ENCODE measurements at places on chromosomes 5 and 9. TPM values are rescaled to one million over a fixed set of nuclear protein-coding genes. Genes with fewer than 3 reads are reported as not detected.

- no peak for DNase-seq
Measured at GRCh38 chr9:117779760-117780159, 75.6 kb downstream of the TLR4 start.

- DNase-seq: no peak
Measured at GRCh38 chr9:95791695-95792094, 83.8 kb upstream of the ERCC6L2 start.

DNA sequence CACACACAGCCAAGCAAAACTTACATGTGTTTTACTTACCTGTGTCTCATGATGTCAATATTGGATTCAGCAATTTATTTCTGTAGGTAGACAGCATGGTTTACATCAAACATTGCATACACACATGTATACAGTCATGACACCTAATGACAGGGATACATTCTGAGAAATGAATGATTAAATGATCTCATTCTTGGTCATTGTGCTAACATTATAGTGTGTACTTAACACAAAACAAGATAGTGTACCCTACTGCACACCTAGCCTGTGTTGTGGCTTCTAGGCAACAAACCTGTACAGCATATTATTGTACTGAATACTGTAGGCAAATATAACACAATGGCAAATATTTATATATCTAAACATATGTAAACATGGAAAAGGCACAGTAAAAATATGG, 28.0 kb downstream of the ISOC1 start:
- DNase-seq: no peak

- DNase-seq: no peak
Measured at GRCh38 chr9:114034661-114035062, 43.4 kb downstream of the AMBP start.

- DNase-seq: no peak
Measured at GRCh38 chr5:54717870-54718269, 200.3 kb downstream of the SNX18 start.

DNA sequence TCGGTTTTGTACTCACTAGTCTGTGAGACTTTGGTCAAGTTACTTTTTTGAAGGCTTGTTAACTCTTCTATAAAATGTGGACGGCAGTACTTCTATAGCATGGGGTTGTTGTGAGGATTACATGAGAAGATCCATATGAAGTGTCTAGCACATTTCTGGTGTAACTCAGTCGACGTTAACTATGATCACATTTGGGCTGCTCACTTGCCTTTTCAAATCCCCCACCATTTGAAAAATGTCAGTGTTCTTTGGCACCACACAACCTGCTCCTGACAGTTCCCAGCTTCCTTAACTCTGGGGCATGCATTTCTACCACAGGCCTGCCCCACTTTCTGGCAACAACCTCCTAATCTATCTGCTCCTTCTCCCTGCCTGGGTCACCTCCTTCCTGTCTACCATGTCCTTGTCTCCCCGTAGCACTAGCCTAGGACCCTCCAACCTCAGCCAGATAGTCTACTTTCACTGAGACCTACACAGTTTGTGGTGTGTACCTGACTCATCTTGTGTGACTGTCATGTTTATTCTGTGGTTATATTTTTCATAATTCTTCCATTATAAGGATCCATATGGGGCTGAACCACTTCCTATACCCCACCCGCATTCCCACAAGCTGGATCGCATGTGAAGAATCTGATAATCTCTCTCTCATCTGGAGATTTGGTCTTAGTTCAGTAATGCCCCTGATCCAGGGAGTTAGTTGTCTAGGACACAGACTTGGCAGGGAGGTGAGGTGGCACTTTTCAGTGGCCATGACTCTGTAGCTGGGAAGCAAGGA, 30.2 kb upstream of the BASP1 start:
- DNase-seq: no peak

GRCh38 chr5:41636605-41637004, 126.2 kb upstream of the PLCXD3 start:
- DNase-seq: no peak

- DNase-seq: no peak
Measured at GRCh38 chr5:94057217-94057616, 315.8 kb upstream of the POU5F2 start.

DNA sequence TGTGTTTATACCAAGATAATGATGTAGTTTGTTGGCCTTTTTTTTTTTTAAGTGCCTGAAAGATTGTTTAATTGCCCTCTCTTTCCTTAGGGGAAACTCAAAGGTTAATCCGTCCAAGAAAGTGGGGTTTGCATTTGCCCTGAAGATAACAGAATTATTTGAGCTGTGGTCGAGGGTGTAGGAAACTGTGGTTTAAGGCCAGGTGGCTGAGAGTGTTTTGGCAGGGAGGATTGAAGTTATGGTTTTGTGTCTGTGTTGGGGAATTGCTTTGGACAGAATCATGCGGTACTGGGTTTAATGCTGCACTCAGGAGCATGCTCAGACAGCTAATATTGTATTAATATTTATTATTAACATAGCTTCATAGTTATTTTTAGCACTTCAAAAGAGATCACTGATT, 509.8 kb downstream of the EBF1 start:
- no peak for DNase-seq

DNA sequence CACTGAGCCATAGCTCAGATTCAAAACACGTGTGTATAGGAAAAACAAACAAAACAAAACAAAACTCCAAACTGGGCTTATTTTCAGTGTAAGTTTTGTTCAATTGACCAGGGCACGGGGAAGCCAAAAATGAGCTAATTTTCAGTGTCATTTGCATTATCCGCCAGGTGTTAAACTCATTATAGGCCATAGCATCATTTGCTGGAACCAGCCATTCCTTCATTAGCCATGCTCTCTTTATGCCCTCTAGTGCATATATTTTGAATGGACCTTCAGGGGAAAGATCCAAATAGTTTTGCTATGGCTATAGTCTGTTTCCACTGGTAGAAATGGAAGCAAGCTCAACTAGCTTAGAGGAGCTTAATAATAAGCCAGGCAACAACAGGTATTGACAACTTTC, 1205.2 kb upstream of the DMAC1 start:
- no peak for DNase-seq

- DNase-seq: peak; percentile 63
Measured at GRCh38 chr9:100472788-100473275, at the start of gene TMEFF1. Gene TMEFF1 (plus strand): TSS chr9:100473149. CDS start chr9:100473545, 396 bp downstream.

- no peak for DNase-seq
Measured at GRCh38 chr5:66612226-66612625, 16.0 kb downstream of the MAST4 start.

DNA sequence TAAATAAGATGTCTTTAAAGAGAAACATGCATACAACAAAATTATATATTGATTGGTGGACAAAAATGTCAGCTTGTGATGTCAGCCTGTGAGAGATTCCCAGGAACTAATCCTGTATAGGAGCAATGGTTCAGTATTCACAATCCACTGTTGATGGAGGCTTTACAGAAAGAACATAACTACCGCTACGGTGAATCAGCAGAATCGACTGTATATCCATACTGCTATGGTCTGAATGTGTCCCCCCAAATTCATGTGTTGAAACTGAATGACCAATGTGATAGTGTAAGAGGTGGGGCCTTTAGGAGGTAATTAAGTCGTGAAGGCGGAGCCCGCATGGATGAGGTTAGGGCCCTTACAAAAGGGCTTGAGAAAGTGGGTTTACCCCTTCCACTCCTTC, 40.4 kb upstream of the TBC1D2 start:
- DNase-seq: no peak

GRCh38 chr5:146820987-146821386, 57.6 kb downstream of the PPP2R2B start:
- DNase-seq: no peak

GRCh38 chr9:108776920-108777639, 78.7 kb downstream of the ACTL7B start:
- DNase-seq: no peak

Gene TRPM6
- 1.7 TPM for polyA plus RNA-seq

Gene DMRT3
- 1.5 TPM for polyA plus RNA-seq

Gene KCNV2
- 0.09 TPM for polyA plus RNA-seq

Gene MCTP1
- 6.6 TPM for polyA plus RNA-seq

Gene PRDM9
- polyA plus RNA-seq: not detected

Gene PCDHGB6
- polyA plus RNA-seq: 8.3 TPM

Gene ECSCR
- 25.8 TPM for polyA plus RNA-seq

Gene NOTCH1
- polyA plus RNA-seq: 25.4 TPM

Data from right renal pelvis (tissue), 4 donors.